NCI-H1092 (cell line): ENCODE measurements at places on chromosomes 2 and 18.

- no peak for DNase-seq
Observed at GRCh38 chr2:221200184-221200839, 371.8 kb downstream of the EPHA4 start.

DNA sequence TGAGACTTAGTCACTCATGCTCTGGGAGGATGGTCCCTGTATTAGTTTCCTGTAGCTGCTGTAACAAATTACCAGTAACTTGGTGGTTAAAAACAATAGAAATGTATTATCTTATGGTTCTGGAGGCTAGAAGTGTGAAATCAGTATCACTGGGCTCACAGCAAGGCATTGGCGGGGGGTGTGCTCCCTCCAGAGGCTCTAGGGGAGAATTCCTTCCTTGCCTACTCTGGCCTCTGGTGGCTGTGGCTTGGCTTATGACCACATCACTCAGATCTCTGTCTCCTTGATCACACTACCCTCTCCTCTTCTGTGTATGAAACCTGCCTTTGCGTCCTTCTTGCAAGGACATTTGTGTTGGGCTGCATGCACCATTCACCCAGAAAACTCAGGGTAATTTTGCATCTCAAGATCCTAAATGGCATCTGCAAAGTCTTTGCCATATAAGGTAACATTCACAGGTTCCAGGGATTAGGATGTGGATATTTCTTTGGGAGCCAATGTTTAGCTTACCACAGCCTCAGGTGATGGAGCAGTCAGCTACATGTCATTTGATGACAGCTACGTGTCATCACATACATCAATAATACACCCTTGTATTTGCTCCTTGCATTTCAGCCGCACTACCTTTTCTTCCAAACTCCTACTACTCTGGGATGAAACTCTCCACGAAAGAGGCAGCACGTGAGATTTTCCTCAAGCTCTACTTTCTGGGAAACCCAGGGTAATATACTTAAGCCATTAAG is 49.6 kb upstream of the POU3F3 start:
- DNase-seq: no peak

- DNase-seq: no peak
Observed at GRCh38 chr18:58581265-58581664, 47.6 kb downstream of the ALPK2 start.

GRCh38 chr18:42338683-42339082 is 383.6 kb downstream of the PIK3C3 start:
- DNase-seq: no peak

GRCh38 chr2:98161186-98161585 is 74.2 kb downstream of the VWA3B start:
- no peak for DNase-seq

GRCh38 chr2:239236043-239236807 is 164.6 kb downstream of the HDAC4 start:
- DNase-seq: no peak

GRCh38 chr18:76995896-76996295 is 136.7 kb downstream of the MBP start:
- DNase-seq: no peak

- no peak for DNase-seq
Observed at GRCh38 chr2:126699018-126699417, 43.1 kb downstream of the GYPC start.

DNA sequence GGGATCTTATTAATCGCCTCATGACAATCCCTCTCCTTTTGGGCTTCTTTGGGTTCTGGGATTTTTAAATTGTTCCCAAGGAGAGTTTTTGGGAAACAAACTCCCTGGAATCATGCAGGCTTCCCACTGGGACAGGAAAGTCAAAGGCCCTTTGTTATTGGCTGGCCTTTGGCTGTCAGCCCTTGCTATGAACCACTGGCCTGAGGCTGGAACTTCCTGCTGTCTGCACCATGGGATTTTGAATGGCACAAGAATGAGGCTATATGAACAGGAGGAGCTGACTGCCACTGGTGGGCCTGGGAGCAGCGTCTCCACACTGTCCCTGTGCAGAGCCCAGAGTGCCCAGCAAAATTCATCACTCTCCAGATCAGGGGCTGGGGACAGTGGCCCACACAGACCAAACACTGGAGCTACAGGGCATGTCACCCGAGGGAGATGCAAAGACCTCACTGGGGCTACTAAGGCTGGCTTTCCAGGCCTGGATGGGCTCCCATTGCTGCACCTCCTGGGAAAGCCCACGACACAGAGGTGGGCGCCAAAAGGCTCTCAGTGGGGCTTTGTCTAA is 35.7 kb downstream of the STEAP3 start:
- no peak for DNase-seq

DNA sequence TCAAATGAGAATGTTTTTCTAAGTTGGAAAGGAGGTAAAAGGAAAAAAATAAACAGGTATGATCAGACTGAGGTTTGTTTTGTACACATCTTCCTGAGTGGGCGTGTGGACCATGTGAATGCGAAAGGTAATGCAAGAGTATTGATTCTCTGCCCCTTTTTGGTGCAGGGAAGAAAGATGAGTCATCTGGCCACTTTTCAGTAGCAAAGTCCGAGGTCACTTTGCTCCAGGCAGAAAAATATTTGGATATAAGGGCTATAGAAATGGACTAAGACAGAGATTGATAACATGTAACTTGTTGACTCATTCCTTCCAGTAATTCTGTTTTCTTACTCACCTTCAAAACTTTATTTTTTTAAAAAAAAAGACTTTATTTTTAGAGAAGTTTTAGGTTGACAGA is 130.5 kb downstream of the DSEL start:
- no peak for DNase-seq

DNA sequence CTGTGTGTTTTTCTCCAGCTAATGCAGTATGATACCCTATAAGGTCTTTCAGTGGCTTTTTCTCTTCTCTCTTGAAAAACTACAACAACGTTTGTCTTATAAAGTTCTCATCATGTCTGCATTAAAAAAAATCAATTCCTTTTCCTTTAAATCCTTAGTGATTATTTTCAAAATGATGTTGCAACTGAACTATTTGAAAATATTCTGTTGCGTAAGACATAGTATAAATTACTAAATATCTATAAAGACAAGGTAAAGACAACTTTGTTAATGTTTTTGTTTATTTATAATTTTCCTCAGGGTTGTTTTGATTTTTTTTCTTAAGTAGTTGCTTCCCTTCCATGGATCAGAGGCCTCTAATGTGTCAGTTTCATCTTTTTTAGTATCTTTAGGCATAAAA is 21.2 kb downstream of the PARD3B start:
- no peak for DNase-seq

DNA sequence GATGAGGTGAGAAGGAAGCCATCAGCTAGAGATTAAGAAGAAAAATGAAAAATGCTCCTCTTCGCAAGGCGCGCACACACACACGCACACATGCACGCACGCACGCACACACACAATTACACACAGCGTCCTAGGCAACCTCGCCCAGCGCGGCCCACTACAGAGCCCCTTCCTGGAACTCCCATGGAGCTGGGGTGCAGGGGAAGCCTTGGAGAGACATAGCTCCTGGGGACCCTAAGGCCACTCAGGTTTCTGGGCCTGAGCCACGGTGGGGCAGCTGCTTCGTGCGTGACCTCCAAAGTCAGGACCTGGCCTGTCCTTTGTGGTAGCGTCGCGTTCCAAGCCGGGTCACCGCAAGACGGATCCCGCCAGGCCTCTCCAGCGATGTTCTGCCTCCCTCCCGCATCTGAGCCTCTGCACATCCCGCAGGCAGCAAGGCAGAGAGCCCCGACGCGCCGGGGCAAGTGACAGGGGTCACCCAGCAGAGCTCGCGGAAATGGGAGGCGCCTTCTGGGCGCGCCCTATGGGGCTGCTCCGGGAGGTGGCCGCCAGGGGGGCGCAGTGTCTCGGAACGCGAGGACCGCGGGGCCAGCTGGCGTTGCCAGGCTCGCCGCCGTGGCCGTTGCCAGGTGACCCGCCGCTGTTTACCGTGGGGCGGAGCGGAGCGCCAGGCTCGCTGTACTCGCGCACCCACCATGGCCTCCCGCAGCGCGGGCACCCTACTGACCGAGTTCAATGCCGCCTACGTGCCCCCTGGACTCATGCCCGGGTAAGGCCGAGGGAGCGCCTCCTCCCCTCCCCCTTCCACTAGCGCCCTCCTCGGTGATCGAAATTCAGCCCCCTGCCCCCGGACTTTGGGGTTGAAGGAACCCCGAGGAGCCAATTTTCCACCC is 79.0 kb downstream of the CIB4 start:
- DNase-seq: peak; percentile 68

DNA sequence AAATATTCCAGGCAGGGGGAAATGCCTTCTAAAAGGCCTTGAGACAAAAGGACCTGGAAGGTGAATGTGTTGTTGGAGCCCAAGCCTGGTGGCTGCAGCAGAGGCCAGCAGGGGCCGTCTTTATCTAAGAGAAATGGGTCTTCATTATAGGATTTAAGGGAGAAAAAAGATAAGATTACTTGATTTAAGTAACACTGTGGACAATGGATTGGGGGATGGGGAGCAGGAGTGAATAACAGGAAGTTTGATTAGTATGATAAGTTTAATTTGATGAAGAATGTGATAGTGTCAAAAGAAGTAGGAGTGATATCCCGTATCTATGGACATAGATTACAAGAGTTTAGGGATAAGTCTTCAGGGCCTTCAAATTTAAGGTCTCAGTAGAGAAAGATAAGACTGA is 64.2 kb downstream of the WDR75 start:
- no peak for DNase-seq

- no peak for DNase-seq
Observed at GRCh38 chr2:240277073-240277806, 136.8 kb upstream of the OTOS start.

- DNase-seq: no peak
Observed at GRCh38 chr2:165082479-165082878, 121.4 kb downstream of the SCN3A start.

- DNase-seq: no peak
Observed at GRCh38 chr2:241944821-241945220, 75.3 kb downstream of the RTP5 start.

GRCh38 chr2:206886696-206887095 is 52.6 kb upstream of the CPO start:
- DNase-seq: no peak

DNA sequence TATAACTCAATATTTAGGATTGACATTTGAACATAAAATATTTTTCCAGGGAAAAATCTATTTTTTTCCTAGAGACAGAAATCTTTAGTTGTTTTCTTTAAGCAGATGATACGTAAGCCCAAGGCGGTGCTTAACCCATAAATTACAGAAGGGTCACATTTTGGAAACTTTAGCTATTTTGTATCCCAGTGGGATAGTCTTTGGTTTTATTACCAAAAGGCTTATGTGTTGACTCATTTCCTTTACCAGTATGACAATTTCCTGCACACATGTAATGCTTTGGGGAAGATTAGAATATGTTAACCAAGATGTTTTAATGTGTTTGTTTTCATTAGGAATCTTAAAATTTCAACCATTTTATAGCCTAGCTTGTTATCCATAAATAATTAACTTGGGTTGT is 24.8 kb downstream of the DYNC1I2 start:
- DNase-seq: no peak

GRCh38 chr2:221443645-221444044 is 128.5 kb downstream of the EPHA4 start:
- no peak for DNase-seq

DNA sequence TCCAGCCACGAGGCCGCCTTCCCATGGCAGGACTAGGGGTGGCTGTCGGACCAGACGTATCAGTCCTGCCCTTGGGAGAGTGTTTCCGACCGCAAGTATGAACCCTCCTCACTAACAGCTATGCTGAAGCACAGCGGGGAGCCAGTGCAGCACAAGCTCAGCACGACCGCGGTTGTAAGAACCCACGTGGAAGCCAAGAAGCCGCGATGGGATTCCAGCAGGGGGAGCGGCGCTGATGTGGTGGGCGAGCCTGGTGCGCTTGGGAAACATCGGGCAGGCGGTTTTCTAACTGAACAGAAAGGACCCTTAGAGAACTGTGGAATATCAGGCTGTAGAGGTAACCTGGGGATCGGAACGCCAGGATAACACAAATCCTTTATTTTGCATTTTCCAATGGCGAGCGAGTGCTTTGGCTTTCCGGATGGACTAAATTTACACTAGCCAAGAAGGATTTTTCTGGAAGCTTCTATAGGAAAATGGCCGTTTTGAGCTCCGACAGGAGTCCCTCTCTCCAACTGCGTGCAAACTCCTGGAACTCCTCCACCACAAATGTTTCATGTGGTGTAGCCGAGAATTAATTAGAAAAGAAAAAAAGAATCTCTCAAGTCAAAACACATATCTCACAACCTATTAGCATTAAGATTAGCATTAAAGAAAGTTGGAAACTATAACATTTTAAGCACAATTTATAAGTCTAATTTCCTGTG is 132.0 kb upstream of the MYCN start:
- no peak for DNase-seq

DNA sequence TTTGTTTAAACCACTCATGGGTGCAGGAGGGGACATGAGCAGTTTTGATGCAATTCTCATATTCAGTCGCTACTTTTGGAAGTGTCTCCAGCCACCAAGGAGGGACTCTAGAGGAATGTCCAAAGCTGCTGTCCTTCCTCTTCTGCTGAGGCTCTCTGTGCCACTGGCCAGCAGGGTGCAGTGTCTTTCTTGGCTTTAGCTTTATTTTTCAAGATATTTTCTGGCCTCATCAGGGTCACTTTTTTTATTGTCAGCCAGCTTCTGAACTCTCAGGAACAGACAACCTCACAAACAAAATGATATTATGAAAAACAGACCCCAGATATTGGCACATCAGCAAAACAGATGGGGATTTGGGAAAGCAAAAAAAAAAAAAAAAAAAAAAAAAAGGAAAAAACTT is 289.3 kb upstream of the ZSWIM2 start:
- no peak for DNase-seq

DNA sequence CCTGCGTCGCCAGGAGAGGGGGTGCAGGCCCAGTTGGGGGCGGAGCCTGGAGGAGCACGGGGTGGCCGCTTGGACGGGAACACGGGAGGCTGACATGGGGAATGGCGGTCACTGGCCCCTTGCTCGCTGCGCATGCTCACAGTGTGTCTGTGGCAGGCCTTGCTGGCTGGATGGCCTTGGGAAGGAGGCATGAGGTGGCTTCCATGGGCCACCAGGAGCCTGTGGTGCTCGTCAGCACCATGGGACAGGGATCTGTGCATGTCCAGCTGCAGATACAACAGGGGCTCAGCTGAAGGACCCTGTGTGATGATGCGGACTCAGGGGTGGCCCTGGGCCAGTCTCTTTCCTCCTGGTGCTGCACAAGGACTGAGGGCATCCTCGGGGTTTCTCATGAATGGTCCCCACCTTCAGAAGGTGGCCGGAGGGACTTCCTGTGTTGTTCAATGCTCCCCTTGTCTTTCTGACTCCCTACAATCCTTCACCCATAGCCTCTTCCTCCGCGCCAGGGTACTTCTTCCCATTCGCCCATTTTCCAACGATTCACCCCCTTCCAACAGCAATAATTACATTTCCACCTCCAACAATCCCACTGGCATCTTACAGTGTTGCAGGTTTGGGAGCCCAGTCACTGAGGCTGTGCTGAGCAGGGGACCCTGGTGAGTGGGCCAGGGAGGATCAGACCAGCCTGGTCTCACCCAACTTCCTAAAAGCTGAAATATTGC is 3.4 kb upstream of the SP140L start:
- no peak for DNase-seq

DNA sequence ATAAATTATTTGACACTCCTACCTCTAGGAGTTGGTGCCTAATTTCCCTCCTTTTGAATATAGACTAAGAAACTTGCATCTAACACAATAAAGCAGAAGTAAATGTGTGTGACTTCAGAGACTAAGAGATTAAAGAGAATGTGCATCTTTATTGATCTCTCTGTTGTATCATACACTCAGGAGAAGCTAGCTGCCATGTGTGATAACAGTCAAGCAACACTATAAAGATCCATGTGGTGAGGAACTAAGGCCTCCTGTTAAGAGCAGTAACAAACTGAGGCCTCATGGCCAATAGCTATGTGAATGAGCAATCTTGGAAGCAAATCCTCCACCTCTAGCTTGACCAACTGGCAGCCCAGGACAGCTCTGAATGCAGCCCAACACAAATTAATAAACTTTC is 3.4 kb downstream of the FANCL start:
- DNase-seq: no peak
